ENCODE measurements at places on chromosomes 7 and 10.

DNA sequence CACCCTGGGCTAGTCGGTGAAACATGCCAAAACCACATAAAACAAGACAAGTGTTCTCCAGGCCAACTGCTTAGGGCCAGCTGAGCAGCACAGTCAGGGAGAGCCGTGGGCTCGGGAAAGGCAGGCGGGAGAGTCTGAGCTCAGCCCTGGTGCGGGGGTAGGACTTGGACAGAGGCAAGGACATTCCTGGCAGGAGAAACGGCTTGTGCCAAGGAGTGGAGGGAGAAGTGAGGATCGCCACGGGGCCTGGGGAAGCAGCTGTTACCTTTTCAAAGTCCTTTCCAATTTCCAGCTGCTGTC lies 4.2 kb downstream of the ELN start:
- DNase-seq = no peak

DNA sequence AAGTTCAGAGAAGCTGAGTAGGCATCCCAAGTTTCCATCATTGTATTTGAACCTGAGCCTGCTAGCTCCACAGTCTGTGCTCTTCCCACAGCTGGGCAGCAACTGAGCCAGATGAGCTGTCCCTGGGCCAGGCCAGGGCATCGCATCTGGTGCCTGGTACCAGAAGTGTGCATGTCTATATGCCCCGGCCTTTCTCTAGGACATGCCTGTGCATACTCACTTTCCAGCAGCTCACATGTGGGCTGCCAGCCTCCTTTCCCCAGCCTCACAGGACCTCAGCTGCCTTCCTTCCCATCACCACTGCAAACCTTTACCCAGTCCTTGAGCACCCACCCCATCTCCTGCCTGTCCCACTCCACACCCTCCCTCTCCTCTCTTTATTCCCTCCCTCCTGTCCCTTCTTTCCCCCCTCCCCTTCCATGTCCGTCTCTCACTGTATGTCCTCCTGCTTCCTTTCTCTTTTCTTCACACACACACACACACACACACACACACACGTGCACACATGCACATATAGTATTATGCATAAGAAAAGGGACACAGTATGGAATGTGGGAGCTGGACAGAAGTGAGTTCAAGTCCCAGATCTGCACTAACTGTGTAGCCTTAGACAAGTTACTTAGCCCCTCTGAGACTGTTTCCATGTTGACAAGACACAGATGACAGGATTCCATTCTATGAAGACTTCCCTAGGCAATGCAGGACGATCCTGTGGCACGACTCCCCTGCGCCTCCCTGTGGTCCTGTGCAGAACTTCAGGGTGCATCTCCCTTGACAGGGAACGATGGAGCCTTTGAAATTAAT lies 10.9 kb downstream of the CDHR1 start:
- DNase-seq = no peak

- no peak for DNase-seq
These were observed 11.0 kb downstream of the ARPC1B start for GRCh38 chr7:99385564-99385963.

GRCh38 chr7:43658718-43659548 lies 70.4 kb downstream of the COA1 start:
- DNase-seq = no peak

- DNase-seq = no peak
These were observed 298.4 kb downstream of the INHBA start for GRCh38 chr7:41404375-41405074.

DNA sequence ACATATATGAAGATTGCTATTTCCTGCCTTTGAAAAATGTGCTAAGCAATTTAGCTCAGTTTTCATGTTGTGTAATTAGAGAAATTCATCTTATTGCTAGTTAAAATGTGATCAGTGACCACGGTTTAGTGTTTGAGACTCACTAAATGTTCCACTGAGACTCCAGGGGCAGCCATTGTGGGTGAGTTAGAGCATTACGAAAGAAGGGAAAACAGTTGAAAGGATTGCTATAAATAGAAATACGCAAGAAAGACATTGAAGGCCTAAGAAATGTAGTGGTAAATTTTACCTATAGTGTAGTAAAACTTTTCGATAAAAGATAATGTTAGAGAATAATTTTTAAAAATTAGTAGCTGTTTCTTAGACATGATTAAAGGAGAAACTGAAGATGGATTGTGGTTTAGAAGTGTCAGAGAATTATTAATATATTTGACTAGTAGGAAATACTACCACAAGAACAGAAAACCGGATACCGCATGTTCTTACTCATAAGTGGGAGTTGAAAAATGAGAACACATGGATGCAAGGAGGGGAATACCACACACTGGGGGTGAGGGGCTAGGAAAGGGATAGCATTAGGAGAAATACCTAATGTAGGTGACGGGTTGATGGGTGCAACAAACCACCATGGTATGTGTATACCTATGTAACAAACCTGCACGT lies 394.5 kb downstream of the SEMA3D start:
- no peak for DNase-seq

- no peak for DNase-seq
These were observed 64.4 kb downstream of the PIP4K2A start for GRCh38 chr10:22649994-22650393.

DNA sequence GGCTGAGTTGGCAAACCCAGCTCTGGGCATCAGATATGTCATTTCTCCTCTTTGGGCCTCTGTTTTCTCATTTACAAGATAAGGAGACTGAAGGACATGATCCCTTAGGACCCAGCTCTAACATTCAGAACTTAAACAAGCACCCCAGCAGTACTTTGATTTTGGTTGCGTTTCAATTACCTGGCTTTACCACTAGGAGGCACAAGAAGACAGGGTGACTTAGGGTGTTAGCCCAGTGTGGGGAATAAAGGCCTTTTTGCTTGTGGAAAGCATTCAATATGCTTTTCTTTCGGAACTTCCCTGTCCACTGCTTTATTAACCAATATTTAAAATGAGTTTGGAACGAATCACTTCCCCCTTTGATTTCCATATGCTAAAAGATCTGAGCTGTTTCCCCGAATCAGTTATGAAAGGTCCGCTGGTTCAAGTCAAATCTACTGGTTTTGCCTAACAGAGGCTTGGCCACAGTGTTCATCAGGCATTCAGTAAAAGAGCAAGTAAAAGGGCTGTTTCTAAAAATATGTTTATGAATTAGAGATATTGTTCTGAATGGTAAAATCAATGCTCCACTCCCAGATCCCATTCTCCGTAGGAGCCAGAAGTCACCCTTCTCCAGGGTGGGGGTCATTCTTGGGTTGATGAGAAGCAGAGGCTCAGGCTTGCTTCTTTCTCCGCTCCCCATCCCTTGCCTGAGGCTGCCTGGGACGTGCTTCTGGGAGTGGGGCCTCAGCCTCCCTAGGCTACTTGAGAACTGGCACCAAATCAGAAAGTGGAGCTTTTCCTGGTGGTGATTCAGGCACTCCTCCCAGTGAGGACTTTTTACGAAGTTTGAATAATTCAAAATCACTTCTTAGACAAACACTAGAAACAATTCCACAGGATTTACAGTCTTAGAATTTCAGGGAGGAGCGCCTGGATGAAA lies 105.5 kb downstream of the MYOF start:
- no peak for DNase-seq

Measured in chondrocyte (in vitro differentiated cells).